ENCODE measurements at places on chromosomes 11 and 22. TPM values are rescaled to one million over a fixed set of nuclear protein-coding genes. Genes with fewer than 3 reads are reported as not detected.

GRCh38 chr11:126165757-126166156 lies 45.7 kb downstream of the RPUSD4 start:
- H3K27ac ChIP-seq: no peak overlapping the region
- H3K27me3 ChIP-seq: peaks cover 13% of the 10 kb centered on the region
- DNase-seq: no peak
- H3K36me3 ChIP-seq: no peaks in the 10 kb centered on the region
- peaks cover 18% of the 10 kb centered on the region for H3K4me1 ChIP-seq

Gene HBG1
- total RNA-seq: not detected

DNA sequence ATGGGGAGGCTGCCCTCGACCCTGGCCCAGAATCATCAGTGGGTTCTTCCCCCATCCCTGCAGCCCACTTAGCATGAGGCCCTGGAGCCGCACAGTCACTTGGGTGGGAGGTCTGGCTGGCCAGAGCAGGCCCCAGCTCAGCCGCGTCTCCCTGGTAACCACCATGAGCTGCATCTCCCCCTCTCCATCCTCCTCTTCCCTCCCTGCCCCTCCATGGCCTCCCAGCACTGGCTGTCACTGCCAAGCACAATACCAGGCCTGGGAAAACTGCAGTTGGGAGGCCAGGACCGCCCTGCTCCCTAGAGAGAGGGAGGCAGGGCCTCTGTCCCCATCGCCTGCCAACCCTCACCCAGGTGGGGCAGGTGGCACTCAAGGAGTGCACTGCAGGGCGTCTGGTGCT lies 8.0 kb downstream of the CSDC2 start:
- DNase-seq: no peak
- H3K4me3 ChIP-seq: no peak overlapping the region
- H3K27me3 ChIP-seq: peaks cover 5% of the 10 kb centered on the region
- H3K4me1 ChIP-seq: no peaks in the 10 kb centered on the region

Gene PPFIBP2
- 1.5 TPM for total RNA-seq

DNA sequence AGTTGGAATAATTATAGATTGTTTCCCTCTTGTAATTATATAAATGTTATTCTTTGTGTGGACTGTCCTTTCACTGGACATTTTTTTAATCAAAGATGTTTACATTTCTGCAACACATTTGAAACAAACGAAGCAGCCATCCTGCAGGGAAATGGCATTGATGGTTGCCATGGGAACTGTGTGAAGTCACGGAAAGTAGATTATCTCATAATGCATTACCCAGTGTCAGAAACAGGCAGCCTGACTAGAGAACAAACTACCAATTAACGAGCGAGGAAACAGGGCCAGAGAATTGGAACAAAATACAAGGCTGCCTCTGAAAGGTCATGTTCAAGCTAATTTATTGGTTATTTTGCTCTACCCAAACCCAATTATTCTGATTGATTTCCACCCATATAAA lies 96.9 kb upstream of the LARGE1 start:
- no peak overlapping the region for H3K4me3 ChIP-seq
- H3K27me3 ChIP-seq: peaks cover 5% of the 10 kb centered on the region
- H3K36me3 ChIP-seq: peaks cover 7% of the 10 kb centered on the region
- H3K27ac ChIP-seq: no peak overlapping the region
- H3K4me1 ChIP-seq: no peaks in the 10 kb centered on the region

DNA sequence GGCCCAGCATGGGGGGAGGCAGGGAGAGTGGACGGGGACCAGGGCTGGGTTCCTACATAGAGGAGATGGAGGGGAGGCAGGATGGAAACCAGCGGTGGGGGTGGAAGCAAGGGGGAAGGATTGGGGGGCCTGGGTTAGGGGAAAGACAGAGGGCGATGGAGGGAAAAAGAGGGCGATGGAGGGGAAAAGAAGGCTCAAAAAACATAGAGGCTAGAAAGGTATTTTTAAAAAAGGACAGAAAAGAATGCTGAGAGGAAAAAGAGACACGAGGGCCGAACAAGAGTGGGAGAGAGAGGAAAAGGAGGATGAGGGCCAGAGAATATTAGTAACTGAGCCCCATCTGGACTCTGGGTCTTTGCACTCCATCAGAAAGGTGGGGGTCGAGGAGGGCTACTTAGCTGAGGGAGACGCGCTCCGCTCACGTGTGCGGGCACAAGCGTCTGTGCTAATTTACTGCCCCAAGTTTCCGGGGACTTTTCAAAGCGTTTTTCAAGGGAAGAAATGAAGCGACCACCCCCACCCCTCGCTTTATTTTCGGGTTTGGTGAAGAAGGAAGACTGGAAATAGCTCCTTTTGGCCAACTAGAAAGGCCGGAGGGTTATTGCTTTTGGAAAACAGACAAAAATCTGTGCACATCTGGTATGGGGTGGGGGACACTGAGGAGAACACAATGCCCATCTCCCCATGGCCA lies 14.5 kb downstream of the PAX6 start:
- no peak overlapping the region for H3K27ac ChIP-seq
- H3K27me3 ChIP-seq: peaks cover 27% of the 10 kb centered on the region
- no peaks in the 10 kb centered on the region for H3K36me3 ChIP-seq
- peaks cover 24% of the 10 kb centered on the region for H3K4me1 ChIP-seq
- no peak for DNase-seq
- peak overlapping the region; percentile 34 for H3K4me3 ChIP-seq

GRCh38 chr22:33504941-33505625 lies 415.2 kb downstream of the LARGE1 start:
- H3K36me3 ChIP-seq: no peaks in the 10 kb centered on the region
- H3K27me3 ChIP-seq: peaks cover 5% of the 10 kb centered on the region
- no peak overlapping the region for H3K27ac ChIP-seq
- H3K4me1 ChIP-seq: peaks cover 4% of the 10 kb centered on the region
- H3K4me3 ChIP-seq: no peak overlapping the region

Gene NAALADL1
- 1.6 TPM for total RNA-seq

Gene TRIM49C
- total RNA-seq: 1.2 TPM

DNA sequence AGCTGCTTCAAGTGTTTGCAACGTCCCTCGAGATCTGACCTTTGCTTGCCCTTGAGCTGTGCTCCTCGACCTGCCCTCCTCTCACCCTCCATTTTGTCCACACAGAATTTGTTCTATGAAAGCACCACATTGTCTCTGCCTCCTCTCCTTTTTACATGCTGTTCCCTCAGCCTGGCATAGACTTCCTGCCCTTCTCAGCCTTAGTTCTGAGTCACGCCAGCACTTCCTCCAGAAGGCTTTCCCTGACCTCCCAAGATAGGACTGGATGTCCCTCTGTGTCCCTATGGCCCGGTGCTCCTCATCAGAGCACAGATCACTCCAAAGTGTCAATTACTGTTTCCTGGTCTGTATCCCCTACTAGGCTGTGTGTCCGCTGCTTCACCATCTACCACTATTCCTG lies 16.2 kb downstream of the JHY start:
- peak; percentile 25 for DNase-seq
- peak overlapping the region; percentile 37 for H3K4me3 ChIP-seq
- H3K36me3 ChIP-seq: no peaks in the 10 kb centered on the region

DNA sequence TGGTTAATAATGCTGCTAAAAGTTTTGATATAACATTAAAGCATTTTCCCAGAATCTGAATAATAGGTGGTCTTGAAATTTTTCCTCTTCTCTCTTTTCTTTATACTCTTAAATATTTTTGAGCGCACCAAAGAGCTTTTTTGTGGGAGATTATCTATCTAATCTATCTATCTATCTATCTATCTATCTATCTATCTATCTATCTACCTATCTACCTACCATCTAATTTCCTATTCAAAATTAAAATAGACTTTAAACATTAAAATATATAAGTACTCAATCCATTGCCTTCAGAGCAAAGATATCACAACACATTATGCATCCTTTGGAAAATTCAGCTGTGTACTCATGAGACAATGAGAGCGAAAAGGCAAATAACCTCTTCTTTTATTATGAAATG lies 55.8 kb downstream of the ELMOD1 start:
- peaks cover 3% of the 10 kb centered on the region for H3K4me1 ChIP-seq
- H3K27me3 ChIP-seq: no peaks in the 10 kb centered on the region
- no peak overlapping the region for H3K27ac ChIP-seq
- no peak overlapping the region for H3K4me3 ChIP-seq

Gene PRR33
- total RNA-seq: not detected

GRCh38 chr11:73205661-73206343 lies 12.3 kb upstream of the P2RY2 start:
- DNase-seq: peak; percentile 23
- H3K27me3 ChIP-seq: peaks cover 10% of the 10 kb centered on the region
- H3K36me3 ChIP-seq: no peaks in the 10 kb centered on the region
- peak overlapping the region; percentile 95 for H3K27ac ChIP-seq

- no peaks in the 10 kb centered on the region for H3K36me3 ChIP-seq
- H3K4me1 ChIP-seq: peaks cover 13% of the 10 kb centered on the region
- DNase-seq: peak; percentile 70
Observed at GRCh38 chr11:131511794-131512193, 141.4 kb downstream of the NTM start.

- H3K27ac ChIP-seq: no peak overlapping the region
- no peaks in the 10 kb centered on the region for H3K4me1 ChIP-seq
- H3K4me3 ChIP-seq: no peak overlapping the region
- DNase-seq: no peak
- H3K36me3 ChIP-seq: no peaks in the 10 kb centered on the region
- H3K27me3 ChIP-seq: peaks cover 5% of the 10 kb centered on the region
Observed at GRCh38 chr22:44410451-44410991, 87.5 kb downstream of the RTL6 start.

GRCh38 chr11:279966-280705 lies 1.9 kb downstream of the NLRP6 start:
- peaks cover 5% of the 10 kb centered on the region for H3K36me3 ChIP-seq
- H3K27me3 ChIP-seq: peaks cover 22% of the 10 kb centered on the region
- H3K4me3 ChIP-seq: peak overlapping the region; percentile 59
- H3K4me1 ChIP-seq: peaks cover 3% of the 10 kb centered on the region

Gene OR52B6
- total RNA-seq: not detected

Gene DNAJC24
- 20.6 TPM for total RNA-seq

- no peaks in the 10 kb centered on the region for H3K36me3 ChIP-seq
- no peak for DNase-seq
- peaks cover 3% of the 10 kb centered on the region for H3K4me1 ChIP-seq
- H3K4me3 ChIP-seq: no peak overlapping the region
Observed at GRCh38 chr11:86186386-86186785, 58.2 kb upstream of the EED start.

Gene GLYATL1
- total RNA-seq: 0.42 TPM

- H3K27ac ChIP-seq: no peak overlapping the region
- H3K4me1 ChIP-seq: peaks cover 3% of the 10 kb centered on the region
- H3K36me3 ChIP-seq: peaks cover 12% of the 10 kb centered on the region
- no peaks in the 10 kb centered on the region for H3K27me3 ChIP-seq
- H3K4me3 ChIP-seq: no peak overlapping the region
Observed at GRCh38 chr22:44569561-44569991, 71.5 kb upstream of the RTL6 start.

- no peak overlapping the region for H3K4me3 ChIP-seq
- DNase-seq: no peak
- H3K27ac ChIP-seq: no peak overlapping the region
- H3K27me3 ChIP-seq: no peaks in the 10 kb centered on the region
- no peaks in the 10 kb centered on the region for H3K4me1 ChIP-seq
- H3K36me3 ChIP-seq: no peaks in the 10 kb centered on the region
Observed at GRCh38 chr11:20530942-20531703, 68.3 kb upstream of the SLC6A5 start.

Gene DERL3
- 1.2 TPM for total RNA-seq

GRCh38 chr22:25144522-25144921 lies 55.1 kb upstream of the CRYBB3 start:
- peaks cover 9% of the 10 kb centered on the region for H3K27me3 ChIP-seq
- no peak overlapping the region for H3K4me3 ChIP-seq
- H3K36me3 ChIP-seq: peaks cover 2% of the 10 kb centered on the region
- DNase-seq: no peak

DNA sequence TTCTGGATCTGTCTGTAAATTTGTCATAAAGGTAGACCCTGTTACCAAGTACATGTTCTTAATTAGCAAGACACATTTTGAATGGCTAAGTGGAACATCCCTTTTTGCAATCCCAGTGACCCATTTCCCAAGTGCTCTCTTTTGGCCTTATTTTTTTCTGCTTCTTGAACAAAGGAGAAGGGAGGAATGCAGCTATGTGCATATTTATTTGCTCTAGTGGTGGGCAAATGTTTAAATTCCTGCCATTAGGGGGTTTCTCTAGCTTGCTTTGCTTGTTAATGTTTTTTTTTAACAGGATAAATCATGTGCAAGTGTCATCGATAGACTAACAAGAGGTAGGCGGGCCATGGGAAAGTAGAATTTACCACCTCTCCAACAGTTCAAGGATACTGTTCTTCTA lies 135.7 kb downstream of the COMMD9 start:
- H3K4me1 ChIP-seq: peaks cover 48% of the 10 kb centered on the region
- no peak for DNase-seq
- H3K27ac ChIP-seq: no peak overlapping the region
- H3K27me3 ChIP-seq: peaks cover 5% of the 10 kb centered on the region

GRCh38 chr22:49466878-49467595 lies 360.6 kb downstream of the BRD1 start:
- H3K36me3 ChIP-seq: no peaks in the 10 kb centered on the region
- no peak overlapping the region for H3K27ac ChIP-seq
- H3K4me3 ChIP-seq: no peak overlapping the region

Gene E2F8
- 0.34 TPM for total RNA-seq

DNA sequence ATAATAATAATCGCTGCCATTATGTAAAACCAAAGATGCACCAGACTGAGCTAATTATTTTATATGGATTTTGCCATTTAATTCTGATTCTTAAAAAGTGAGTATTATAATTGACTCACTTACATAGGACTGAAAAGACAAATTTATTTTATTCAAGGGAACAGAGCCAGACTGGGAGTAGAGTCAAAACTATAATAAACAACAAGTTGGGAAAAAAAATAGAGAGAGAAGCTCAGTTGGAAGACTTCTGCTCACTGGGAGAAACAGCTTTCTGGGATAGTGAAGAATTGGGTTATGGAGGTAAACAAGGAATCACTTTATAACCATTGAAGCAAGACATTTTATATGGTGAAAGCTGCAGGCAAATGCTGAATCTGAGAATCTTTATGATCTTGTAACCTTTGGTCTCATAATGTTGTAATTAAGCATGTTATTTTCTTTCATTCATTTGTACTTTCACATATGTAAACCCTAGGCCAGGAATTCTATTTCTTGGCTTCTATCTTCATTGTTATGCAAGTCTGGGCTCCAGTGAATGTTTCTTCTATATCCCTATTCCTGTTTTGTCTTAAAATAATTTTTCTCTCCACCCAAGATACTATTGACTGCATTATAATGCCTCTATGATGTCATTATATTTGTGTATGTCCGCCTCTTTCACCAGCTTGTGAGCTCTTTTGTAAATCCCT lies 725.3 kb upstream of the CCDC179 start:
- H3K4me3 ChIP-seq: no peak overlapping the region
- H3K4me1 ChIP-seq: peaks cover 4% of the 10 kb centered on the region
- H3K27me3 ChIP-seq: peaks cover 1% of the 10 kb centered on the region
- no peak overlapping the region for H3K27ac ChIP-seq
- peaks cover 5% of the 10 kb centered on the region for H3K36me3 ChIP-seq

DNA sequence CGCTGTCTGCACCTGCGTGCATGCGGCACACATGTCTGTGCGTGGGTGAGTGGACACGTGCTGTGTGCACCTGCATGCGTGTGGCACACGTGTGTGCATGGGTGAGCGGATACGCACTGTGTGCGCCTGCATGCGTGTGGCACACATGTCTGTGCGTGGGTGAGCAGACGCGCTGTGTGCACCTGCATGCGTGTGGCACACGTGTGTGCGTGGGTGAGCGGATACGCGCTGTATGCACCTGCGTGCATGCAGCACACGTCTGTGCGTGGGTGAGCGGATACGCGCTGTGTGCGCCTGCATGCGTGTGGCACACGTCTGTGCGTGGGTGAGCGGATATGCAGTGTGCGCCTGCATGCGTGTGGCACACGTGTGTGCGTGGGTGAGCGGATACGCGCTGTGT lies 27.1 kb upstream of the ACR start:
- H3K36me3 ChIP-seq: peaks cover 5% of the 10 kb centered on the region
- H3K27ac ChIP-seq: no peak overlapping the region
- peaks cover 4% of the 10 kb centered on the region for H3K4me1 ChIP-seq
- no peak overlapping the region for H3K4me3 ChIP-seq
- H3K27me3 ChIP-seq: peaks cover 11% of the 10 kb centered on the region
